ENCODE measurements at places on chromosomes 3 and 15.

GRCh38 chr3:133384331-133385027 lies 15.4 kb upstream of the BFSP2 start:
- peak; percentile 70 for DNase-seq

- no peak for DNase-seq
Measured at GRCh38 chr3:71031914-71032521, 551.5 kb downstream of the FOXP1 start.

- DNase-seq, result no peak
Measured at GRCh38 chr3:38164643-38164951, 740 bp upstream of the OXSR1 start.

DNA sequence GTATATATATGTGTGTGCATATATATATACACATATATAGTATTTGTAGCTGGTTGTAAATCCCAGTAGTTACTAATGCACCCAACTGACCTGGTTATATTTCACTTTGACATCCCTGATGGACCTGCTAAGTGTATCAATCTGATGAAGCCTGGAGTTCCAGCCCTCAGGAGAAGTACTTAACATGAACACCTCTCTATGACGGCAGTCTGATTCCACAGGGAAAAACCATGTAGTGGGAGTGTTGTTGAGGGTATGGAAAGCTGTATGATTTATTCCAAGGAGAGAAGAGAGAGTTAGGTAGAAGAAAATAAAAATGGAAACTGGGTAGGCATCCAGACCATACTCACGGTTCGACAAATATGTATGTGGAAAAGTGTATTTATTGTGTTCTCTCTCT lies 531.2 kb upstream of the SEMA6D start:
- no peak for DNase-seq

- DNase-seq, result peak; percentile 29
Measured at GRCh38 chr15:85504749-85505676, 124.6 kb downstream of the AKAP13 start.

- no peak for DNase-seq
Measured at GRCh38 chr3:144516026-144516425, 544.4 kb downstream of the DIPK2A start.

DNA sequence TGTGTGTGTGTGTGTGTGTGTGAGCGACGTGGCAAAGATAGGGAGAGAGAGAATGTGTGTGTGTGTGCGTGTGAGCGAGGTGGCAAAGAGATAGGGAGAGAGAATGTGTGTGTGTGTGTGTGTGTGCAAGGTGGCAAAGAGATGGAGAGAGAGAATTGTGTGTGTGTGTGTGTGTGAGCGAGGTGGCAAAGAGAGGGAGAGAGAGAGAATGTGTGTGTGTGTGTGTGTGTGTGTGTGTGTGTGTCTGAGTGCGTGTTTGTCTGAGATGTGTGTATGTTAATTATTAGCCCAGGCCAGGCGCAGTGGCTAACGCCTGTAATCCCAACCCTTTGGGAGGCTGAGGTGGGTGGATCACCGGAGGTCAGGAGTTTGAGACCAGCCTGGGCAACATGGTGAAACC lies 154.6 kb upstream of the RGMA start:
- no peak for DNase-seq

DNA sequence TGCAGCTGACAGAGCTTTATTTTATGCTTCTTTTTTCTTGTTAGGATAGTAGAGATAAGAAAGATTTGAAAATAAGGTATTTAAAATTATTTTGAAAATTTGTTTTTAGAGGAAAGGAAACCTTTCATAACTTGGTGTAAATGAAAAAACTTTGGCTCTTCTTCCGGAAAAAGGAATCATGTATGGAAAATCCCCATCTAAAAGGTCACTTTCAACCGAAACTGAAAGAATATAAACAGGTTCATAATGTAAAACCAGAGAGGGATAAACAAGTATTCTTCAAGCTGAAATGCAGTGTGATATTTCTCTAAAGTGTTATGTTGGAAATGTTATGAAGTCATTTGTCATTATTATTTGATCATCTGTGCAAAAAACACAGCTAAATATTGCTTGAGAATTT lies 246.8 kb downstream of the NFKBIZ start:
- DNase-seq, result no peak

DNA sequence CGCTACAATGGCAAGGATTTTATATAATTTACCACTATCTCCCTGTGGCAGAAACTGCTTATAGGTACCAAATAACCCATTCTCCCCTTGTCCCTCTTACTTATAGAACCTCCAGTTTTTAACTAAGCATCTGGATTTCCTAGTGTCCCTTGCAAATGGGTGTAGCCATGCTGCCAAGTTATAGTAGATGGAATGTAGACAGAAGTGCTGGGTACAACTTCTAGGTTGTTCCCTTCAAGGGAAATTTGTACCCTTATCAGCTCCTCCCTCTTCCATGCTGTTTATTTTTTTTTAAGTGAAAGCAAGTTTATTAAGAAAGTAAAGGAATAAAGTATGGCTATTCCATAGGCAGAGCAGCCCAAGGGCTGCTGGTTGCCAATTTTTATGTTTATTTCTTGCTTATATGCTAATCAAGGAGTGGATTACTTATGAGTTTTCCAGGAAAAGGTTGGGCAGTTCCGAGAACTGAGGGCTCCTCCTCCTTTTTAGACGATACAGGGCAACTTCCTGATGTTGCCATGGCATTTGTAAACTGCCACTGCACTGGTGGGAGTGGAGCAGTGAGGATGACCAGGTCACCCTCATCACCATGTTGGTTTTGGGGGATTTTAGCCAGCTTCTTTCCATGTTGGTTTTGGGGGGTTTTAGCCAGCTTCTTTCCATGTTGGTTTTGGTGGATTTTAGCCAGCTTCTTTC lies 40.1 kb upstream of the TM4SF19 start:
- no peak for DNase-seq
